Sciatic nerve (tissue), 2 donors: ENCODE measurements at places on chromosomes 16 and 17. TPM values are rescaled to one million over a fixed set of nuclear protein-coding genes. Genes with fewer than 3 reads are reported as not detected.

DNA sequence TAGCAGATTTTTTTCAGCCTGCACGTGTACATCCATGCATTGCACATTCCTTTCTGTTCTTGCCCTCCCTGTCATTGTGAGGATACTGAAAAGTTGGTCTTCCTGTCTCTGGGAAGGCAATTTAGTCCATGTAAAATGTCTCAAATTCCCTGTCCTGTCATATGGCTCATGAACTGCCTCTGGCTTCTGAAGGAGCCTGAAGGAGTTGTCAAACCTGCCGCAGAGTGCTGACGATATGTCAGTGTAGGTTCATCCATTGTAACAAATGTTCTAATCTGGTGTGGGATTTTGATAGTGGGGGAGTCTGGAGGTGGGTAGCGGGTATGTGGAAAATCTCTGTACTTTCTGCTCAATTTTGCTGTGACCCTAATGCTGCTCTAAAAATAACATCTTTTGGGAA is 59.6 kb downstream of the YPEL2 start:
- no peak for DNase-seq

GRCh38 chr16:69538808-69539207 is 27.0 kb upstream of the NFAT5 start:
- no peak for DNase-seq

KRTAP3-2 gene
- total RNA-seq = not detected

DNA sequence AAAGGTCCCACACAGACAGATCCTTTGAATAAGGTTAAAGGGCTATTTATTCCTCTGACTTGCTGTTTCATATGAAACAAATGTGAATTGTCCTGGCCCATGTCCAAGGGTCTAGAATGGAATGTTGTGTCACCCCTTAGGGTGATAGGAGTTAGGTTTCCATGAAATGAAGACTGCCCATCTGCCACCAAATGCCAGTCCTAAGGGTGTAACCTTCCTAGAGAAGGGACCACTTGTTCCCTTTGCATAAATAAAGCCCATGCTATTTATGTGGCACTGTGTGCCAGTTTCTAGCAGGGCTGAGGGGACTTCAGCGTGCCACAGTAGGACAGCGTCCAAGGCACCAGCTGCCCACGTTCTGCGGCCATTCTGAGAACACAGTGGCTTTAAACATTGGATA is 171.3 kb downstream of the ABCA8 start:
- DNase-seq = no peak

- no peak for DNase-seq
Observed at GRCh38 chr16:22369221-22369811, 5.1 kb downstream of the CDR2 start.

KRTAP4-9 gene
- not detected for total RNA-seq

GRCh38 chr16:2343211-2343610 is 2.7 kb upstream of the ABCA3 start:
- DNase-seq = no peak
